ENCODE measurements at places on chromosomes 7 and 10. TPM values are rescaled to one million over a fixed set of nuclear protein-coding genes. Genes with fewer than 3 reads are reported as not detected.

The OPALIN gene
- total RNA-seq: not detected

The LAMB4 gene
- not detected for total RNA-seq

DNA sequence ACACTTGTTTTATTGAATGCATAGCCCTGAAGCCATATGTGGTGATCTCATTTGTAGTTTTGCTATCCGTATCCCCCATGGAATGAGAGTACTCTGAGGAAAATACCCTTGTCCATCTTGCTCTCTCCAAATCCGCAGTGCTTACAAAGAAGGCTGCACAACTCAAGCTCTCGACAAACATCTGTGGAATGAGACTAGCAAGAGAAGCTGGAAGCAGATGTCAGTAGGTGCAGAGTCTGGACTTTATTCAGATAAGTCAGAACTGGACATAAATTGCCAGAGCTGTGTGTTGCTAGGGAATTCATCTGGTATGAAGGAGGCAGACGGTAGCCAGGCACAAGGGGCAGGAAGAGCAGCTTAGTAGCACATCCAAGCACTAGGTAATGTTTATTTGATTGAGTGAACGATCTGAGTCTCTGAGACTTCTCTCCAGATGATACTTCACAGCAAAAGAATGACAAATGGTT lies 1046.2 kb downstream of the XPNPEP1 start:
- H3K27me3 ChIP-seq: no peaks in the 10 kb centered on the region
- H3K4me3 ChIP-seq: no peak overlapping the region
- H3K36me3 ChIP-seq: no peaks in the 10 kb centered on the region
- H3K27ac ChIP-seq: no peak overlapping the region
- H3K4me1 ChIP-seq: no peaks in the 10 kb centered on the region

- H3K27me3 ChIP-seq: no peaks in the 10 kb centered on the region
- DNase-seq: no peak
- H3K27ac ChIP-seq: no peak overlapping the region
- H3K4me3 ChIP-seq: no peak overlapping the region
- H3K4me1 ChIP-seq: peaks cover 42% of the 10 kb centered on the region
These were observed 19.9 kb downstream of the MACC1 start for GRCh38 chr7:20197125-20197748.

DNA sequence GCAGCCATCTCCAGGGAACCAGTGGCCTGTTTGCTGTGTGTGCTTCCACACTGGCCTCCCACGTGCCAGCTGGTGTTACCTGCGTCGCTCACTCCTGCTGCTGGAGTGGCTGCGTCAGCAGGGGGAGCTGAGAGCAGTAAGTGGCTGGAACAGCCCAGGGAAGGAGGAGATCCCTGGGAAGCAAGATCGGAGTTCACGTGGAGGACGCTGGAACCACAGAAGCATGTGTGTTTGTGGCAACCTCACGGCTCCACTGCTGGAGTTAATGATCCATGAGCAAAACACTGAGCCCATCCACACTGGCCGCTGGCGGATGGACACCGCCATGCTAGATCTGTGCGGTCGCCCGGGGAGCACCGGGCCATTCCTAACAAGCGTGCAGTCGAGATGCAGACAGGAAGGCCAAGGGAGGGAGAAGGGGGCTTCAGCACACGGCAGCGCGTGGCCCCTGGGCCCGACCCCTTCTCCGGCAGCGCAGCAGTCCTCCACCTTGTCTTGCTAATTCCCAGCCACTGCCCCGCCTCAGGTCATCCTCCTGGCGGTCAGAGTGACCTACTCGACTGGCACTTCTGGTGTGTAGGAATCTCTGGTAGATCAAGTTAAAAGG lies 68.5 kb upstream of the EEPD1 start:
- H3K4me3 ChIP-seq: no peak overlapping the region
- no peaks in the 10 kb centered on the region for H3K4me1 ChIP-seq
- H3K27me3 ChIP-seq: no peaks in the 10 kb centered on the region
- H3K36me3 ChIP-seq: no peaks in the 10 kb centered on the region
- DNase-seq: peak; percentile 55
